ENCODE measurements at places on chromosomes 1 and 21. TPM values are rescaled to one million over a fixed set of nuclear protein-coding genes. Genes with fewer than 3 reads are reported as not detected.

GRCh38 chr21:31111093-31111492 lies 72.8 kb upstream of the KRTAP19-8 start:
- DNase-seq, result no peak

DNA sequence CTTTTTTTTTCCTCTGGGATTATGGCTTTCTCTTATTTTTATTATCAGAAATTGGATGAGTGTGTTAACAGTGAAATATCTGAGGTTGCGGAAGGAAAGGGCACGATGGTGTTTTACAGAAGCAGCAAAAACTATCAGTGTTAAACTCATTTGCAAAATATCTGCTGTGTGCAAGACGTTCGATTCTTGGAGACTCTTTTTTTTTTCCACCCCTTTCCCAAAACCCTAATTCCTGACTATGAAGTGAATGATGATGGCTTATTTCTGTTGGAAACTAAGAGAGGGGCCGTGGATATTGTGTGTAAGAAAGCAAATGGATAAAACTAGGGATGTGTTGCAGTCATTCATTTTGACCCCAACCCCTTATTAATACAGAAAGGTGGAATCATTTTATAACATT lies 677 bp downstream of the NCAM2 start:
- DNase-seq, result no peak

- no peak for DNase-seq
Observed at GRCh38 chr1:99644279-99645004, 1.5 kb upstream of the PALMD start.

CADM3 gene
- polyA plus RNA-seq, result 0.99 TPM

- no peak for DNase-seq
Observed at GRCh38 chr1:109163551-109163950, 49.6 kb downstream of the ELAPOR1 start.

- DNase-seq, result no peak
Observed at GRCh38 chr1:200226268-200226968, 183.4 kb downstream of the ZNF281 start.

PKNOX1 gene
- 26.6 TPM for polyA plus RNA-seq

DNA sequence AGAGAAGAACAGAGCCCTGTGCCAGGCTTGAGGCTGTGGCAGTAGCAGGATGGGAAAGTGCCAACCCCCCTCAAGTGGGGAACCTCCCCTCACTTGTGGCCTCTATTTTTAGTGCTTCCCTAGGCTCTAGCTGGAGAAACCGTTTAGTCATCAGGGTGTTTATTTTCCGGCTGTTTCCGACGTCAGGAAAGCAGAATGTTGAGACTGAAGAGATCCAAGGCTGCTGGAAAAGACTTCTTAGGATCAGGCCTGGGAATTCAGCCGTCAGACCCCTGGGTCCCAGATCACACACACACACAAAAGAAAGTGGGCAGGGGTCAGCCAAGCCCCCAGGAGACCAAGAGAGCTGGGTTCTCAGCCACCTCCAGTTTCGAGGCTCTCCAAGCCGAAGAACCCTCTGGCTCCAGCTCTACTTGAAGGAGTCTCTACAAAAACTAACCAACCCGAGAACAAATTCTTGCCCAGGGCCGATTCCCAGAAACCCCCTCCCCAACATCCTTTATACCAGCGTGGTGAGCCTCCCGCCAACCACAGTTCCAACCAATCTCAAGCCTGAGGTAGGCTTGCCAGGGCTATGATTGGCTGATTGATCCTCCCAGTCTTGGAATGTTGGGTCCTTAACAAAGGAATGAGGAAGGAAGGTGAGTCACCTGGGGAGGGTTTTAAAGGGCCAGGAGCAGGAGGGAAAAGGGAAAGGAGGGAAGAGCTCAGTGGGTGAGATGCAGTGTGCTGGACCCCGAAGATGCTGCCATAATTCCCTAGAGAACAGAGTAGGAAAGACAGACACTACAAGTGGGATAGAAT lies 2.5 kb upstream of the MEF2D start:
- no peak for DNase-seq

- no peak for DNase-seq
Observed at GRCh38 chr1:226635456-226635941, 86.9 kb downstream of the STUM start.

GNPAT gene
- polyA plus RNA-seq, result 65.0 TPM

- no peak for DNase-seq
Observed at GRCh38 chr1:15287035-15287979, 40.3 kb downstream of the FHAD1 start.

DNA sequence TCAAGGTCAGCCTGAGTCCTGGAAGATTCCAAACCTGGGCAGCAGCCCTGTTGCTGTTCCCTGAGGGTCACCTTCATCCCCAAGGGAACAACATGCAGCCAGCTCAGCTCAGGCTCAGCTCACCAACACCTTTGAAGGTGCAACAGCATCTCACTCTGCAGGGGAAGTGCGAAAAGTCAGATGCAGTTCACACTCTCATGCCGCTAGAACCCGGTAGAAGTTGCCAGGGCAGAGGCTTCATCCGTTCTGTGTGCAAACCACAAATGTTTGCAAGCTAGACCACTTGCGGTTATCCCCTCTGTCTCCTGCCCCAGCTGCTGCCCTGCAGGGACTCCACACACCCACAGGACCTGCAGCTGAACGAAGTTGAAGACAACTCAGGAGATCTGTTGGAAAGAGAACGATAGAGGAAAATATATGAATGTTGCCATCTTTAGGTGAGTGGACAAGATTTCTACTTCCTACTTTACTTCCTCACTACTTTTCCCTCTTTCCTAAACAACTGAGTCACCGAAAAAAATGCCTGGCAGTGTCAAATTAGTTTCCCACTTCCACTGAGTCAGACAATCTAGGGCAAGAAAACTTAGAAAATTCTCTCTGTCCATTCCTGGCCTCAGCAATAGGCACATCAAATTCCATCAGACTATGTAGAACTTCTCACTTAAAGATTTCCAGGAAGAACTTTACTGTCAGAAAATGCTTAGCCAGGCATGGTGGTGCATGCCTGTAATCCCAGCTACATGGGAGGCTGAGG lies 1.8 kb upstream of the FCRL6 start:
- no peak for DNase-seq

- DNase-seq, result no peak
Observed at GRCh38 chr1:5601516-5601915, 390.7 kb downstream of the NPHP4 start.

- no peak for DNase-seq
Observed at GRCh38 chr1:57072401-57073110, 106.7 kb upstream of the C8B start.

CHML gene
- 27.5 TPM for polyA plus RNA-seq

- no peak for DNase-seq
Observed at GRCh38 chr1:244054924-244055263, 3.8 kb downstream of the ZBTB18 start.

DNA sequence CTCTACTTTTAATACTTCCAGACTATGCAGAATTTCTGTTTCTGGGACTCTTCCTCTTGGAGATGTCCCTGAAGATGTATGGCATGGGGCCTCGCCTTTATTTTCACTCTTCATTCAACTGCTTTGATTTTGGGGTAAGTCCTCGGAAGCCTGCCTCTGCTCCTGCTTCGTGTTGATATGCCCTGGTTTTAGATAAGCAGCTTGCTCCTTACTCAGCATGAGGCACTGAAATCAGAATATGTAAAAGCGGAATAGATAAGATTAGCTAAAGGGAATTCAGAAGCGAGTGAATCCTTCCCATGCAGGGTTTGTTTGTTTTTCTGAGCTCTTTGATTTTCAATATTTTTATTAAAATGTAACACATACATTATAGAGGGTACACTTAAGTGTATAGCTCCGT lies 234.7 kb downstream of the CACNA1E start:
- no peak for DNase-seq

LCE2B gene
- polyA plus RNA-seq, result not detected

DNA sequence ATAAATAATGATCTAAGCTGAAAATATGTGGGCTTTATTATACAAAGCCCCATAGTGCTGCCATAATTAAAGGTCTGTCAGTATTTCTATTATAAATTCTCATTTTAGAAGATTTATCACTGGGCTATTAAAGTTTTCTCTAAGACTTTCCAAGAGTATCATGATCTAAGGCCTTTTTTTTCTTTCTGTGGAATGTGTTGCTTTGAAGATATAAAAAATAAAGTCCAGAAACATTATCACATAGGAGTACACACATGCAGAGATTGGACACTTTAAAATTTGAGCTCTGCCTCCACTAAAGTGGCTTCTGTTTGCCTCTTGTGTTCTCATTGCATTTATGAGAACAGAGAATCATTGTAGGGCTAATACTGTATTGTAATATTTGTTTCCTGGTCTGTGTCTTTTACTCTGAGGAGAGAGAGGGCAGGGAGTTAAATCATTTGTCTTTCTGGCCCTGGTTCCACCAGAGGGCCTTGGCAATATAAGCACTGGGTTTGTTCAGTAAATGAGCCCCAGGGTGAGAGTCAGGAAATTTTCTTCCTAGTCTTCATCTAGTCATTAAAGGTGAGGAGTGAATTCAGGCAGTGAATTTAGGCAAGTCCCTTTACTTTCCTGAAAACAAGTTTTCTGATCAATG lies 70.2 kb downstream of the NFIA start:
- no peak for DNase-seq
